Activated T-cell treated with anti-CD3 and anti-CD28 coated beads, Interleukin-2, amount 50 U/mL, for 72 hours (primary cell): ENCODE measurements at places on chromosomes 1 and 21. TPM values are rescaled to one million over a fixed set of nuclear protein-coding genes. Genes with fewer than 3 reads are reported as not detected.

DNA sequence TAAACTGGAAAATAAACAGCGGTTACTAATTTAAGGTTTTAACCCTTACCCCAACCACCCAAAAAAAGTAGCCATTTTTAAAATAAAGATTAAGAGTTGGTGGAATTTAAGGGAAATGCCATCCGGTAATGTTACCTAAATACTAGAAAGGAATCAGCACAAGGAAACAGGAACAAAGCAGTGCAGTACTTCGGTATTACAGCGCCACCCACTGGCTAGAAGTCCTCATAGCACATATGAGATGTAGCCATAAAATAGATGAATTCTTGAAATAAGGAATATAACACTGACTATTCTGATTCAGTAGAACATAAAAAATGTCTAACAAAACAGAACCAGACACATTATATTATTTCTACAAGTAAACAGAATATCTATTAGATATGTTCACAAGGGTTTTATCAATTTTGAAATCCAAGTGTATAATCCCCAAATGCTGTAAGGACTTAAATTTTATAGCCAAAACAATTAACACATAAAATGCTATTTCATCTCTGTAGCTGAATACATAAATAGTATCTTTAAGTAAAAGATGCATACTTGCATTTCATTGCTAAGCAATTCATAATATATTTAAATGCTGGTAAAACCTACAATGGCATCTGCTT is 58.8 kb downstream of the FRRS1 start:
- H3K4me1 ChIP-seq, result no peaks in the 10 kb centered on the region
- DNase-seq, result peak; percentile 56
- H3K4me3 ChIP-seq, result no peak overlapping the region
- H3K27me3 ChIP-seq, result no peaks in the 10 kb centered on the region
- no peaks in the 10 kb centered on the region for H3K36me3 ChIP-seq
- no peak overlapping the region for H3K27ac ChIP-seq

GRCh38 chr1:209411491-209411929 is 172.0 kb upstream of the CAMK1G start:
- no peak for DNase-seq
- H3K27ac ChIP-seq, result no peak overlapping the region
- H3K4me3 ChIP-seq, result no peak overlapping the region
- H3K4me1 ChIP-seq, result no peaks in the 10 kb centered on the region
- peaks cover 30% of the 10 kb centered on the region for H3K27me3 ChIP-seq

DNA sequence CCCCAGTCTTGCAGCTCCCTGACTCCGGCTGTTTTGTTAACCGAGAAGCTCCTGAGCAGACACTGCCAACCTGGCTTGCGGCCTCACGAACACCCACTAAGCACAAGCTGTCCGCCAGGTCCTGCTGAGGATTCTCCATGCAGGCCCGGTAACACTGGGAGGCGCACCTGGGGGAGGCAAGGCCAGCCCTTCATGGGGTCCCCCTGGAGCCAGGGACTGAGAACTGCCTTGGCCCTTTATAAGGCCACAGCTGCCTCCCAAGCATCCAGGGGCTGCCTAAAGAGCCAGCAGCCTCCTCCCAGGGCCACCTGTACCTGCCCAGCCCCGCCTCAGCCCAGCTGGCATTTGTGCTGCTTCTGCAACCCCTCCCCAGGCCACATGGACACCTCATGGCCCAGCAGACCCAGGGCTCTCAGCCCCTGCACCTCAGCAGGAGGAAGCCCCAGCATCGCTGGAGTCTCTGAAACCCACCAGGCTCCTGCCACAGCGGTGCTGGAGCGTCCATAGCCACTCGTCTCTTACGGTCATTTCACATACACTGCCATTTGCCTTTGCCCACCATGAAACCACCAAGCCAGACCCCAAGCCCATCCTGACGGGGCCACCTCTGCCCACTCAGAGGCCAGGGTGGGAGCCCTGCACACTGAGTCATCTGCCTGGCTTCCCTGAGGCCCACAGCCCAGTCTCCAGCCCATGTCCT is 82.5 kb downstream of the NPHP4 start:
- no peaks in the 10 kb centered on the region for H3K27me3 ChIP-seq
- no peaks in the 10 kb centered on the region for H3K4me1 ChIP-seq
- H3K27ac ChIP-seq, result no peak overlapping the region
- H3K4me3 ChIP-seq, result no peak overlapping the region

DNA sequence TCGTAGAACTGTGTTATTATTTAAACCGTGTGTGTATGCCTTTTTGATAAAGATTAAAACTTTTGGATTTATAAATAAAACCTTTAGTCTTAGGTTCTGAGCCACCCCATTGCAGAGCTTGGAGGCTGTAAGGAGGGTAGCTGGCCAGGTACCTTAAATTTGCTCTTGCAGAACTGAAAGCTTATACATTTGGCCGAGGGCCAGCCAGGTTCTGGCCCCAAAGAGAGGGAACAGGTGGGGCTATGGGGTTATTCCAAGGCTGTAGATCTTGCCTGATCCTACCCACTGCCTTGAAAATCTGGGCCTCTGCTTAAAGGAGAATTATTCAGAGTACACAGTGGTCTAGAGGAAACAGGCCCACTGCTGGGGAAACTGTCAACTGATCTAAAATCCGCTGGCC is 59.6 kb downstream of the CAMK2N1 start:
- peaks cover 19% of the 10 kb centered on the region for H3K4me1 ChIP-seq
- peaks cover 68% of the 10 kb centered on the region for H3K27me3 ChIP-seq
- no peak for DNase-seq

Gene NPHP4
- 14.5 TPM for total RNA-seq

DNA sequence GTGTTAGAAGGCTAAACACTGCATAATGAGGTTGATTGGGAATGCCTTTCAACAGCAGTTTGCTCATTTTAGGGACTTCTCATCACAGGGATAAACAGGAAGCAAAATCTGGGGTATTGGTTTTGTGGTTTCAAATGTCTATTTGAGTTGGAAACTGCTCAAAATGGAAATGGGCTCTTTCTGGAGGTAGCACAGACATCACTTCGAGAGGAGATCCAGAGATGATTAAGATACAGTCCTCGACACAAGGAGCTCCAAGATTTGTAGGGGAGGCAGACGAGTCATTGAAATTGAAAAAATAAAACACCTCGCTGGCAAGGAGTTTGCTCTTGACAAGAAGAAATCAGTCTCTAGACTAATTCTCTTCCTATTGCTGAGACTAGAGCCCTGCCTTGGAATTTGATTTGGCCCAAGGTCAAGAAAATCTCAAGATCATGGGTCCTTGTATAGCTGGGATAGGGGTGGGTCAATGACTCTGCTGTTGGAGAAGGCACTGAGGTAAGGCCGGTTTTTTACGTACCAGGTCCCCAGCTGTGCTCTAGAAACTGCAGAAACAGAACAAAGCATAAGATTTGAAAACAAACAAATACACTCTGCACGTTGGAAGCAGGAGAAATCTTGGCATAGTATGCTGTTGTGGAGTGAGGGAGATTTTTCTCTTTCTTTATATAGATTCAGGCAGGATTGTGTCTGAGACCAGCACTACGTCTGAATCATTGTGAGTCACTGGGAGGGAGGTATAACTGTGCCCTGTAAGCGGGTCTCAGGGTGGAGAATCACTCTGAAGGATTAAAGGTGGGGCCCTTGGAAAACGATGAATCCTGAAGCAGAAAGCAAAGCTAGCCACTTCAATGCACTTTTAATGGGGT is 17.7 kb upstream of the KLHDC8A start:
- no peak for DNase-seq
- peaks cover 36% of the 10 kb centered on the region for H3K27me3 ChIP-seq
- no peaks in the 10 kb centered on the region for H3K36me3 ChIP-seq
- H3K4me3 ChIP-seq, result no peak overlapping the region

Gene S100A12
- total RNA-seq, result not detected

Gene FLG2
- not detected for total RNA-seq

- peaks cover 76% of the 10 kb centered on the region for H3K4me1 ChIP-seq
- peak overlapping the region; percentile 99 for H3K27ac ChIP-seq
- H3K4me3 ChIP-seq, result peak overlapping the region; percentile 94
- H3K27me3 ChIP-seq, result no peaks in the 10 kb centered on the region
- H3K36me3 ChIP-seq, result peaks cover 9% of the 10 kb centered on the region
- DNase-seq, result no peak
These were observed 24.0 kb downstream of the LRRC8D start for GRCh38 chr1:89844860-89845259.

GRCh38 chr1:40971966-40972365 is 7.5 kb upstream of the CTPS1 start:
- H3K4me1 ChIP-seq, result peaks cover 9% of the 10 kb centered on the region
- DNase-seq, result no peak
- H3K27me3 ChIP-seq, result peaks cover 6% of the 10 kb centered on the region
- no peak overlapping the region for H3K27ac ChIP-seq
- no peaks in the 10 kb centered on the region for H3K36me3 ChIP-seq

Gene MAP10
- total RNA-seq, result 1.7 TPM

DNA sequence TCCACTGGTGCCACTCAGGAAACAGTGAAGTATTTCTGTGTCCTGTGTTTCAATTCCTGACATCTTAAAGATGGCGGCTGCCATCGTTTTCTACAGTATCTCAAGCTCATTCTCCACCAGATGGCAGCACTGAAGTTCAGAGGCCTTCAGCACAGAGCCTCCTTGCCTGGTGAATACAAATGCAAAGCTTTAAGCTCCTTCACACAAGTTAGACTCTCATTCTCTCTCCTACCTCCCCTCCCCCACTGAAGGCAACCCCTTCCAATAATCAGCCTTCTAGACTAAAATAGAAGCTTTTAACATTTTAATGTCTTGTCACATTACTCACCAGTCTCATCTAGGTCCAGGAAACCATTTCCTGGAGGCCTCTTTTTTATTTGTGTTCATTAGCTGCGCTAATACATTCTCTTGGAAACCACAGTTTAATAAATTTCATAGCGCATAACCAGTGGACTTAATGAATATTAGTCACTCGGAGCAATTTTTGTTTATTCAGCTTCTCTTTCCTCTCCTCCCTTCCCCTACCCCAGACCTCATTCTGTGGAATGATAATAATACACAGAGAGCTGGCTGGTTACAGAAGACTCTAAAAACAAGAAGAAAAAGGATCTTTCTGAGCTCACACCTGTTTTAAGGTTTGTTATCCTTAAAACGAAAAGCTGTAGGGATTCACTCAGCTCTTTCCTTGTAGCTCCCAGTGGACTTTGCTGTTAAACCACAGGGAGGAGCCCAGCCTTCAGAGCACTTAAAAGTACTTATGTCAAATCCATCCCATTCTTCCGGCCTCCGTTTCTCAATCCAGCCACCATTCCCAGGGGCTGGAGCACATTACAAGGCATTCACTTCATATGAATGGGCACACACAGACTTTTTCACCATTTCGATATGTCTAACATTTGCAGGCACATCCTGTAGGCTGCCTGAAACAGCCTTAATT is 384.9 kb downstream of the HLX start:
- peak; percentile 61 for DNase-seq
- H3K27me3 ChIP-seq, result no peaks in the 10 kb centered on the region
- no peak overlapping the region for H3K27ac ChIP-seq
- H3K36me3 ChIP-seq, result no peaks in the 10 kb centered on the region
- no peaks in the 10 kb centered on the region for H3K4me1 ChIP-seq
- H3K4me3 ChIP-seq, result no peak overlapping the region

Gene SLC30A10
- total RNA-seq, result not detected

Gene AADACL3
- total RNA-seq, result not detected

DNA sequence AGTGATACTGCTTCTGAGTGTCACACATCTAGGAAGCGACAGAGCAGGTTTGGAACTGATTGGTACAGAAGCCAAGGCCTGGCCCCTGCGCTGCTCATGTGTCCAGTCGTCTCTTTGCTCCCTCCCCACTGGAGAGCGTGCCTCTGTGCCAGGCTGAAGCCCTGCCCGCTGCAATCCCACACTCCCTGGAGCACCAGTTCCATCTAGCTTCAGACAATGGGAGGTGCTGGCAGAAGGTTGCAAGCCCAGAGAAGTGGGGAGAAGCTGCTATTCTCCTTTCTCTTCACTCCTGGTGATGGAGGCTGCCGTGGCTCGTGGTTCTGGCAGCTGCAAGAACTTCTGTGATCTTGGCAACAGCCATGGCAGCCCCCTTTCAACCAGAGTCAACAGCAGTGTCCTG is 250.9 kb downstream of the MATN1 start:
- no peak overlapping the region for H3K4me3 ChIP-seq
- DNase-seq, result no peak
- H3K4me1 ChIP-seq, result peaks cover 6% of the 10 kb centered on the region
- H3K27me3 ChIP-seq, result peaks cover 6% of the 10 kb centered on the region
- H3K27ac ChIP-seq, result no peak overlapping the region

Gene LDLRAD1
- not detected for total RNA-seq

Gene CCDC27
- total RNA-seq, result not detected

GRCh38 chr1:54510715-54511270 is 37.2 kb upstream of the ACOT11 start:
- H3K4me3 ChIP-seq, result no peak overlapping the region
- DNase-seq, result no peak
- no peaks in the 10 kb centered on the region for H3K27me3 ChIP-seq
- no peaks in the 10 kb centered on the region for H3K36me3 ChIP-seq
- H3K4me1 ChIP-seq, result peaks cover 9% of the 10 kb centered on the region
- H3K27ac ChIP-seq, result no peak overlapping the region

- DNase-seq, result no peak
- peaks cover 36% of the 10 kb centered on the region for H3K4me1 ChIP-seq
- H3K27ac ChIP-seq, result peak overlapping the region; percentile 48
- H3K4me3 ChIP-seq, result peak overlapping the region; percentile 81
- H3K27me3 ChIP-seq, result no peaks in the 10 kb centered on the region
These were observed 1.6 kb downstream of the DONSON start for GRCh38 chr21:33586927-33587326.

DNA sequence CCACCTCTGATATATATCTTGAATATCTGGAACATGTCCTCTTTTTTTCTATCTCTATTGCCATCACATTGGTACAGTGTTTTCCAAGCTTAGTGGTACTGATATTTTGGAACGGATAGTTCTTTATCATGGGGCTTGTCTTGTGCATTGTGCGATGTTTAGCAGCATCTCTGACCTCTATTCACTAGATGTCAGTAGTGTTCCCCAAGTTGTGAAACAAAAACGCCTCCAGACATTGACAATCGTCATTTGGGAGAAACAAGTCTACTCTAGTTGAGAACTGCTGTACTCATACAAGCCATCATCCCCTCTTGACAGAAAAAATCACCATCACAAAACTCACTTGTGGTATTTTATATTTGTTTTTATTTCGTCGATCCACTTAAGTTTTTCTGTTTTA is 79.7 kb upstream of the CHODL start:
- DNase-seq, result no peak
- H3K36me3 ChIP-seq, result no peaks in the 10 kb centered on the region
- H3K4me3 ChIP-seq, result no peak overlapping the region
- no peaks in the 10 kb centered on the region for H3K4me1 ChIP-seq
- no peaks in the 10 kb centered on the region for H3K27me3 ChIP-seq
- no peak overlapping the region for H3K27ac ChIP-seq

- no peak overlapping the region for H3K4me3 ChIP-seq
- DNase-seq, result no peak
- no peak overlapping the region for H3K27ac ChIP-seq
- no peaks in the 10 kb centered on the region for H3K27me3 ChIP-seq
These were observed 34.8 kb downstream of the WDTC1 start for GRCh38 chr1:27269276-27269675.

- H3K4me3 ChIP-seq, result no peak overlapping the region
- peaks cover 6% of the 10 kb centered on the region for H3K27me3 ChIP-seq
- peaks cover 18% of the 10 kb centered on the region for H3K4me1 ChIP-seq
These were observed 98.7 kb upstream of the USP24 start for GRCh38 chr1:55313903-55314302.

DNA sequence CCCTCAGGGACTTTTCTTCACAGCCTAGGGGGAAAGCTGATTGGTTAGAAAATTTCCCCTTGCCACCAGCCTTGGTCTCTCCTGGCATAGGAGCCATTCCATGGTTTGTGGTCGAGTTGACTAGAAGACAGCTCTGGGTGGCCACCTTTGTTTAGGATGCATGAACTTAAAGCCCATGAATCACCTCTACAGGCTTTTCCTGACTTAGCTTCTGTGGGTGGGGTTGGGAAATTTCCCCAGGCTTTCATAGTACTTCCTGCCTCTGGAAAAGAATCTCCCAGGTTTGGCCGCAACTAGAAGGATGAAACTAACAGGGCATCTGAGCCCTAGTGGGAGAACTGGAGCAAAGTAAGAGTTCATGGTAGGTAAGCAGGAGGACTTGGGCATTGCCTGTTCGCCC is 72.6 kb downstream of the SNRPE start:
- no peak overlapping the region for H3K4me3 ChIP-seq
- H3K27me3 ChIP-seq, result no peaks in the 10 kb centered on the region
- H3K4me1 ChIP-seq, result peaks cover 16% of the 10 kb centered on the region
